ENCODE measurements at places on chromosomes 7 and 10.

DNA sequence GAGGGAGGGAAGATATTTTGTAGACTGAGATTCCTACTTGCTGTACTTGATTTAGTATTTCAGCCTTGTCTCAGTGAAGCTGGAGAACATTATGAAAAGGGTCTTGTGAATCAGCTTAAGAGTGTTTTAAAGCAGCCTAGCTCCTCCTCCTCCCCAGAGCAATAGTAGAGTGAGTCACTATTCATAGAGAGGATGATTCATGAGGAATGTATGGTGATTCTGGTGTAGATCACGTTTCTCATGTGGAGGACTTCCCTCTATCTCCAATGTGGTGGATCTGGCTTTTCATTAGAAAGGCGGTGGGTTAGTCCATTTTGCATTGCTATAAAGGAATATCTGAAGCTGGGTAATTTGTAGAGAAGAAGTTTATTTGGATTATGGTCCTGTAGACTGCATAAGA lies 340.1 kb upstream of the CHRM2 start:
- no peak for DNase-seq

- no peak for DNase-seq
Measured at GRCh38 chr10:50635286-50635685, 11.5 kb upstream of the SGMS1 start.

DNA sequence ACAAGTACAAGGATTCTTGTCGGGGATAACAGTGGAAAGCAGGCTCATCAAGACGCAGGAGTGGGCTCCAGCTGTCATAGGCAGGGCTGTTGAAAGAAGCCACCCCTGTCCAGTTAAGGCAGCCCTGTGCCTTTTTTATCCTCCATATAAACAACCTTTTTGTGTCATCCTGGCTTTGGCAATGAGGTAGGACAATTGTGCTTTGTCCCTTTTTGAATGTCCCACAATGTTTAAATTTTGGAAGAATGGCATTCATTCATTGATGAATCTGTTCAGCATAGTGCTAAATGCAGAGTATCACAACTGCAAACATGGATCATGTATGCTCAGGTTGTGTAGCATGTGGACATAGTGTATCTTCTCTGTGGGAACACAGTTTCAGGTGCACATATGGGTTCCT lies 66.7 kb downstream of the UBE3C start:
- DNase-seq = no peak

- no peak for DNase-seq
Measured at GRCh38 chr10:69437321-69438259, 13.7 kb upstream of the TSPAN15 start.

DNA sequence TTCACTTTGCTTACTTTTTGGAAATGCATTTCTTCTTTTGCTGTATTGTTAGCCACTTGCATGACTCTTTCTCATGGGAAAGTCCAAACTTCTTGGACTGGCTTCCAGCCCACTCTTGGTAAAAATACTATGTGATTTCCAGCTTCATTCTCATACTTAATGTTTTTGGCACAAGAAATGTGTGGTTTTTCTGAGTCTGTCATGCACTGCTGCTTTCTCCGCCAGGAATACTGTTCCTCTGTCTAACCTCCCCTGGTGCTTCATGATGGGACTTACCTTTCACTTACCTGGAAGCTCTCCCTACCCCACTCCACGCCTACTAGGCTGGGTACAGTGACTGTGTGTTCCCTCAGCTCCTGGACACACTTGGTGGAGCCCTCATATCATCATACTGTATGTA lies 18.7 kb downstream of the MGAM2 start:
- no peak for DNase-seq

DNA sequence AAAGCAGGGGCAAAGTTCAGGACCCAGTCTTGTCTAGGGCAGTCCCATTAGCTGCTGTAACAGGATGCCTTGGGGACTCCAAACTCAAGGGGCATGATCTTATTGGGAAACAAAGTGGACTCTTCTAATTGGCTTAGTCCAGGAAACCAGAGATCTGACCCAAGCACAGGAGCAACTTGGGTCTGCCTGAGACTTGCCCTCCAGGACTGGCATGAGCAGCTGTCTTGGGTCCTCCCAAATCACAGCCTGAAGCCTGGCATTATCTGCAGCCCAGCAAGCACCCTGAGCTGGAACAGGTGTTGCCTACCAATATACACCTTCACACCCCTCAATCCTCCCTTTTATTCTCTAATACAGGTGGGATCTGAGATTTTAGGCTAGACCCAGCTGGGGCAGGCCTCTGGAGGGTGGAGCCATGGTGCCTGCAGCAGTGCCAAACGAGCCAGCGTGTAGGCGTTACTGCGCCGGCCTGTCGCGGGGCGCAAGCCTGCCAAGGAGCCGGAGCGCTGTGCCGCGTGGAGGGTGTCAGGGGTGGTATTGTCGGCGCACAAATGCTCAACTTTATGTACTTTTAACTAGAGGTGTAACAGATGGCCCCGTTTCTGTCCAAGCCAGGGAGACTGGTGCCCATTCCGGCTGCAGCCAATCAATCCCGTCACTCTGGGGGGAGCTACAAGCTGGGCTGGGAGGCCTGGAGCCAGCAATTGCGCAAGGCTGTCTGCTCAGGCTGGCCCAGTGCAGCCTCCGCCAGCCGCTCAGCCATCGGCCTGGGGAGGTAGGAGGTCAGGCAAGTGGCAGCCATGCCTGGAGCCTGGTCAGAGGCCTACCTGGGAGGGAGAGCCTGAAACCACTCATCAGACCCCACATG lies 12.8 kb upstream of the LBX1 start:
- DNase-seq = no peak

DNA sequence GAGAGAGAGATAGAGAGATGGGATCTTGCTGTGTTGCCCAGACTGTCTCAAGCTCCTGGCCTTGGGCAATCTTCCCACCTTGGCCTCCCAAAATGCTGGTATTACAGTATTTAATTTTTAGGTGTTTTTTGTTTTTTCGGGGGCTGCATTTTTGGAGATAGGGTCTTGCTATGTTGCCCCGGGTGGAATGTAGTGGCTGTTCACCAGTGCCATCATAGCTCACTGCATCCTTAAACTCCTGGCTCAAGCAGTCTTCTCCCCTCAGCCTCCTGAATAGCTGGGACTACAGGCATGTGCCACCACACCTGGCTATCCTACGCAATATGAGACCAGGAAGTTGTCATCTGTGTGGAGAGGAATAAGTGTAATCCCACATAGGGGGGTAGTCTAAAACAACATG lies 42.4 kb downstream of the KCTD7 start:
- no peak for DNase-seq

- DNase-seq = no peak
Measured at GRCh38 chr10:94193466-94193924, 169.2 kb downstream of the NOC3L start.

DNA sequence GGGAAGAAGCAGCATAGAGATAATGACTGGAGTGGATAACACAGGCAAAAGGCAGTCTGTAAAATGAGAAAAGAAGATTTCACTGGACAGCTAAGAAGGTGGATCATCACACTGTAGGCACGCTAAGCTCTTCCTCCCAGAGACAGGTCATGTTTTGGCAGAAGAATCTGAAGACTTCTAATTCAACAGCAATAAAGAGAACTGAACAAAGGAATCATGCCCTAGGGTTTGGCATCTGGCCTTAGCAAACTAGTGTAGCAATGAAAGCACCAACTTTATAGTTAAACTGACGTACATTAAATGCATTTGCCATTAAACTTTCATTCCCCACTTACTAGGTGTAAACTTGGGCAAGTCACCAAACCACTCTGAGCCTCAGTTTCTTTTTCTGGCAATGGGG lies 84.4 kb upstream of the SEM1 start:
- no peak for DNase-seq

DNA sequence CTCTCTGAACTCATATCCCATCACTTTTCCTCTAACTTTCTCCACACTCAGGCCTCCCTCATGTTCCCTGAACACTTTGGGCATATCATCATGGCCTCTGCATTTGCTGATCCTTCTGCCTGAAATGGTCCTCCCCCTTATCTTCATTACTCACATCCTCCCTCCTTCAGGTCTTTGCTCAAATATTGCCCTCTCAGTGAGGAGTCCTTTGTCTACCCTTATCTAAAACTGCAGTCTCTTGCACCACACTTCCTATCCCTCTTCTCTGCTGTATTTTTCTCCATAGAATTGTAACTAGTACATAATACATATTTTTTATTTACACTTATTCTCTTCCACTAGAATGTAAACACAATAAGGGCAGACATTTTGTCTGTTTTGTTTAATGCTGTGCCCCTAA lies 41.7 kb downstream of the DNAJC1 start:
- DNase-seq = no peak

- DNase-seq = no peak
Measured at GRCh38 chr10:62972103-62972502, 155.9 kb upstream of the EGR2 start.

GRCh38 chr10:18364987-18365775 lies 225.0 kb downstream of the CACNB2 start:
- DNase-seq = no peak

DNA sequence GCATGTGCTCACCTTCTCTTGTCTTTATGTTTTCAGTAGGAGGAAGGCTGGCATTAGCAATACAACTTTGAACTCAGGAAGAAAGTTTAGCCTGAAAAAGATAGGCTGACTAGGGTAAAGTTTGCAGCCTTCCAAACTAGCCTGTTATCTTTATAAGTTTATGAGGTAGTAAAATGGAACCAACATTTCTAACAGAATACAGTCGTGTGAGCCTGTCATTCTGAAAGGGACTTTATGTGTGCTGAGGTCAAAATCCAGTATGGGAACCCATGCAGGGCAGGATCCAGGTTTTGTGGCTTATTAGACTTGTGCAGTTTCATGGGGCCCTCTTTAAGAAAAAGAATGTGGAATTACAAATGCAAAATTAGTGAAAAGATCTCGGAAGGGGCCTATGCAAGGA lies 201.0 kb upstream of the PRPS1L1 start:
- no peak for DNase-seq

GRCh38 chr7:475951-476441 lies 43.6 kb downstream of the PDGFA start:
- no peak for DNase-seq

DNA sequence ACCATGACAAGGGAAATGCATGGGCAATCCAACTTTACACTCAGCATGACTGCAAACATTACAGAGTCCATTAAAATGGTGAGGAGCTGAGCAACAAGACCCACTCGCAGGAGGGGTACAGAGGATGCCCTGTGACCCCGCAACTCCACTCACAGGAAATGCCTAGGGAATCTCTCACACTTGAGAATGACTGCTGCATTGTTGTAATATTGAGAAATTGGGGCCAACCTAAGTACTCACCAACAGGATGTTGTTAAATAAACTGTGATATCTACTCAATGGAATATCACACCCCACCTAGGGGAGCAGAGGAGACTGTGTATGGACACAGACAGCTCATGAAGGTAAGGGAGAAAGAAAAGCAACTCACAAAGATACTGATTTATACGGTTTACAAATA lies 53.4 kb upstream of the CAMK2B start:
- DNase-seq = no peak

- no peak for DNase-seq
Measured at GRCh38 chr10:34498821-34499220, 316.3 kb downstream of the PARD3 start.

- DNase-seq = no peak
Measured at GRCh38 chr7:158063850-158064610, 523.6 kb downstream of the PTPRN2 start.

DNA sequence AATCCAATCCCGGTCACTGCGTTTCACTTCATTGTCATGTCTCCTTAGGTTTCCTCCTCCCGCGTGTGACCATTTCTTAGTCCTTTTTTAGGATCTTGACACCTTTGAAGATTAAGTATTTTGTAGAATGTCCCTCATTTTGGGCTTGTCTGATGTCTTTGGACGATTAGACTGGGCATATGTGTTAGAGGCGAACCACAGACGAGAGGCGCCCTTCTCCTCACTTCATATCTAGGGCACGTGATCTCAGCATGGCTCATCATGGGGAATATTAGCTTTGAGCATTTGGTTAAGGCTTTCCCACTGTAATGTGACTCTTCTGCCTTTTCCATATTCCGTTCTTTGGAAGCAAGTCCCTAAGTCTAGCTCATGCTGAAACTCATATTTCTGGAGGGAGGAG lies 59.0 kb downstream of the KCNH2 start:
- no peak for DNase-seq

DNA sequence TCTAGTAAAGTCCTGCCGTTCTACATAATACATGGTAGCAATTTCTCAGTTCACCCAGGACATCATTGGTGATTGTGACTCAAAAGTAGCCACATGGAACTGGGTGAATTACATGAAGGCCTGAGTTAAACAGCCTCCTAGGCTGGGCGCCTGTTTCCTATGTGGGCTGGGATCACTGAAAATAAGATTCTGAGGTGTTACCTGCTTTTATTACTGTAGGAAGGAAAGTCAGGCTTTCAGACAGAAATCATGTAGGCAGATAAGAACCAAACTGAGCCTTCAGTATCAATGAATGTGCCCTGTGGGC lies 160.4 kb downstream of the CAMK1D start:
- no peak for DNase-seq

DNA sequence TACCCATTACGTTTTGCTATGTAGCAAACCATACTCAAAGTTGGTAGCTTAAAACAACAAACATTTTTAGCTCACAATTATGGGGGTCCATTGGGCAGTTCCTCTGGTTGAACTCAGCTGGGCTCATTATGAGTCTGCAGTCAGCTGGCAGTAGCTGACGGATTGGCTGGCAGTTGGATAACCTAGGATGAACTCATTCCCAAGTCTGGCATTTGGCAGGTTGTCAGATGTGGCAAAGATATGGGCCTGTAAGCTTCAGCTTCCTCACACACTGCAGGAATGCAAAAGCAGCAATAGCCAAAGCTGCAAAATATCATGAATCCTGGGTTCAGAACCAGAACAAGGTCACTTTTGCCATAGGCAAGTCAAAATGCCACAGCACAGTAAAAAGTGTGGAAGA lies 412.2 kb upstream of the SORCS1 start:
- no peak for DNase-seq

DNA sequence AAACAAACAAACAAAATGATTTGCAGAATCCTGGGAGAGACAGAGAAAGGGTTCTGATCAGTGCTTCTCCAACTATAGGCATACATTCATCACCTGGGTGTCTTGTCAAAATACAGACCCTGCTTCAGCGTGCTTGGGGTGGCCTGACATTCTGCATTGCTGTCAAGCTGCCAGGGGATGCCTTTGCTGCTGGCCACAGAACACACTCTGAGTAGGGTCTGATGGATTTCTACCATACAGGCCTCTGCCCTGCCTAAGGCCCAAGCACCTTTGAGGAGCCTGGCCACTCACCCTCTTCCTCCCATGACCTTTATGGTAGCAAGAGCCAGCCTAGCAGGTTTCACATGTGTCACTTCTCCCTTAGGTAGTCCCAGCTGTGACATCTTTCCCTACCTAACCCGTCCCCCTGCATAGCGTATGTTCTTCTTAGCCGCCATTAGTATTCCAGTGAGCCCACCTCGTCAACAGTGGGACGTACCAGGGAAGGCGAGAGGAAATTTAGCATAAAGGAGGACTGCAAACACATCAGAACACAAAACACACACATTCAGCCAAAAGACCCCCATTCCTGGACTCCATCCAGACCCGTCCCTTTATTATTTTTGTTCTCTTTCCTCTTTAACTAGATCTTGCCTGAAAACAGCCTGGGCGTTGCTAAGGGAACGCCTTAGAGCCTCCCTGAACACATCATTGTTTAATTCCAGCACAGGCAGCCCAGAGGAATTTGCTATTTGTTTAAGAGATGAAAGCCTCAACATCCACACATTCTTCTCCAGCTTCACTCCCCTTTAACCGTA lies 43.9 kb upstream of the PODXL start:
- no peak for DNase-seq

All from stimulated activated CD4-positive, alpha-beta T cell treated with anti-CD3 and anti-CD28 coated beads, Interleukin-12 subunit alpha, Interleukin-12 subunit beta, amount 100 ng/mL, for 4 hours (primary cell).